ENCODE measurements at places on chromosomes 2 and 18.

GRCh38 chr18:57333940-57334339, 18.4 kb upstream of the ST8SIA3 start:
- no peak for DNase-seq

GRCh38 chr18:36265015-36265414, 32.5 kb upstream of the FHOD3 start:
- no peak for DNase-seq

DNA sequence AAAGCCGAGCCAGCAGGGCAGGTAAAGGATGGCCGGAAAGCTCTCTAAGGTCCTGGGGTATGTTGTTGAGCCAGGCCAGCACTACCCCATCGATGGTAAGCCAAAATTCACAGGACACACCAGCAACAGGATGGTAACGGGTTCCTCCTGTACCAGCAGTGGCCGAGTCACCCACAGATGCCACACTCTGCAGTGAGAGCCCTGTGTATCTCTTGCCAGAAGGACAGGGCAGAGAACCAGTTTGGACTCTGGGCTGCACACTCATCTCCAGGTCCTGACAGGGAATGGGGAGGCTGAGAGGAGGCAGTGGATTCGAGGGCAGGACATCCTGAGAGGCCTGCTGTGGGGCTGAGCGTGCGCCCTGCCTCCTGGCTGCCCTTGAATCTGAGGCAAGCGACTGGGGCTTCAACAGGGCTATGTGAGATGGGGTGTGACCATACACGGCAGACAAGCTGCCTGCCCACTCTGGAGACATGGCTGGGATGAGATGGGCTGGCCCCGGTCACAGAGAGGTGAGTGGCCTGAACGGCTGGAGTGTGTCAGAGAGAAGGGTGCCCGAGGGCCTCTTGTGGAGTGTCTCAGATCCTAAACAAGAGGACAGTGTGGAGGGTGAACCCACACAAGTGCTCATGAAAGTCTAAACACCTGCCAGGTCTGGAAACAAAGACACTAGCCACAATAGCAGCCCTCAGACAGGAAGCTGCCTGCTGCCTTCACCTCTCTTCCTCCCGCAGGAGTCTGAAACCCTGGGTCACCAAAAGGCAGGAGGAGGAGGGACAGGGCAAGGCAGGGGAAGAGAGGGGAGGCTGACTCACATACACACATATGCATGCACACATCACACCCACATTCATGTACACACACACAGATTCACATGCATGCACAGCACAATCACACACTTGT, 182.3 kb downstream of the LOXHD1 start:
- DNase-seq = no peak

GRCh38 chr18:49678440-49678839, 116.6 kb downstream of the LIPG start:
- no peak for DNase-seq

GRCh38 chr2:71938108-71938507, 209.6 kb downstream of the CYP26B1 start:
- no peak for DNase-seq

DNA sequence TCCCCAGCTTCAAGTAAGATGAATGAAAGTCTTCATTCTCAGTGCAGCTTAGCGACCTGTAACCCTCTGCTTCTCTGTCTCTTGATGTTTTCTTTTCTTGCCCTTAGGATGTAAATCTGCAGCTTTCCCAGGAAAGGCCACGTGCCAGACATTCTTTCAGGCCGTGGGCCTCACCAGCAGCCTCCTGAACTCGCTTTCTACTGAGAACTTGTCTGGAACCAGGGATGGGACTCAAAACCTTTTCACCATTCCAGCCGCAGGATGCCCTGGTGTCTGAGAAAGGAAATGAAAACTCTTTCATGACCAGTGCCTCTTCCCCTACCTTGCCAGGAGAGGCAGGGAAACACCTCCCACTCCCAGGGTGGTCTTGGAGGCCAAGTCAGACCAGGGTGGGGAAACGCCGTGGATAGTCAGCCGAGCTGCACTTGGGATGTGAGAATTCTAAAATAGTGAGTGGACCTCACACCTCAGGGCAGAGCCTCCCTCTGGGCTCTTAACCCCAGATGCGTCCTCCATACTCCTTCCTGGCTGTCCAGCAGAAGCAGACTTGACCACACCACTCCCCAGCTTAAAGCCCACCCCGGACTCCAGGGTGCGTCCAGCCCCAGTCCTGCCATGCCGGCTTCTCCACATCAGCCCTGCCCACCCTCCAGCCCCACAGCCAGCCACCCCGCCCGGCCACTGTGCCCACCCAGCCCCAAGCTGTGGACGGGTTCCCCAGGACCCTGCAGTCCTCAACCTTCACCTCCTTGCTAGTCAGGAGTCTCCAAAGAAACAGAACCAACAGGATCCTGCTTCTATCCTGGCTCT, 115.5 kb downstream of the TWIST2 start:
- DNase-seq = no peak

DNA sequence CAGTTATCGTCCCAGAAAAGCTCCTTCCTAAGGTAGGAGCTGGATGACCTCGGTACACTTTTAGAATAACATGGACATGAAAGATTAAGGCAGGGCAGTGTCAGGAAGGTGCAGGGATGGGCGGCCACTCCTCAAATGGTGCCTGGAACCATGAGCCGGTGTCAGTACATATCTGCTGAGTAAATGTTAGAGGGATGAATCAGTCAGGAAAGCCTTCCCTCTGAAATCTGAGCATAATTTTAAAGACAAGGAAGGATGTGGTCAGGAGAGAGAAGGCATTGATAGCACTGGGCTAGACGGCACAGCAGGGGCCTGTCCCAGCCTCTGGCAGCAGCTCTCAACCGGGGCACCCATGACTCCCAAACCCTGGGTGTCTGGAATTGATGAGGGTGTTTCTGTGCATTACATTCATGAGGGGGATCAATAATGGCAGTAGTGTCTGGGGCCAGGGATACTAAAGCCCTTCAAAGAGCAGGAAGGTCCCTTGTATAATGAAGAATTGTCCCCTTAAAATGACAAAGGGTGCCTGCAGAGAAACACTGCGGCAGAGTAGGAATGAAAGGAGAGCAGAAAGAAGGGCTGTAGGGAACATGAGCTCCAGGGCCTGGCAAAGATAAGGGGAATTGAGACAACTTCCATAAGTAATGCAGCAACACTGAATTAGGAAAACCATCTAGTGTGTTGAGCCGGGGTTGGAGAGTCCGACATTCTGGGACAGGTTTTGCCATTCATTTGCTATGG, 162.3 kb upstream of the REV1 start:
- peak; percentile 75 for DNase-seq

- DNase-seq = no peak
Observed at GRCh38 chr2:119282146-119282995, 58.7 kb downstream of the STEAP3 start.

DNA sequence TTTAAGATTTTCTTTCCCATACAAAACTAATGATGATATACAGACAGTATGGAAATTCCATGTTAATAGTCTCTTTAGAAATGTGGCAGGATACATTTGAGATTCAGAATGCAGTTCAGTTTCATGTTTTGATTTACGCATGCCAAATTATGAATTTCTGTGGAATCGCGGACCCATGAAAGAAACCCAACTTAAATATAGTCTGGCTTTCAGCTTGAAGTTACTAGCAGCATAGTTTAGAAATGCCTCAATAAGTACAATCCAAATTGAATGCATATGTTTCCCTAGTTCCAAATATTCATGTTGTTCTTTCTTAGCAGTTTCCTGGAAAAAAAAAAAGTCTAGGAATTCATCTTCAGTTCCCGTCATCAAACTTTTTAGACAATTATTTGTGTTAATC, 164.1 kb upstream of the RASGRP3 start:
- no peak for DNase-seq

Data from HS-5 (cell line).